Tibial nerve (tissue), 4 donors: ENCODE measurements at places on chromosomes 6 and 20. TPM values are rescaled to one million over a fixed set of nuclear protein-coding genes. Genes with fewer than 3 reads are reported as not detected.
A peak's percentile ranks its signal among the peaks of the same experiment; 100 is the strongest.

DNA sequence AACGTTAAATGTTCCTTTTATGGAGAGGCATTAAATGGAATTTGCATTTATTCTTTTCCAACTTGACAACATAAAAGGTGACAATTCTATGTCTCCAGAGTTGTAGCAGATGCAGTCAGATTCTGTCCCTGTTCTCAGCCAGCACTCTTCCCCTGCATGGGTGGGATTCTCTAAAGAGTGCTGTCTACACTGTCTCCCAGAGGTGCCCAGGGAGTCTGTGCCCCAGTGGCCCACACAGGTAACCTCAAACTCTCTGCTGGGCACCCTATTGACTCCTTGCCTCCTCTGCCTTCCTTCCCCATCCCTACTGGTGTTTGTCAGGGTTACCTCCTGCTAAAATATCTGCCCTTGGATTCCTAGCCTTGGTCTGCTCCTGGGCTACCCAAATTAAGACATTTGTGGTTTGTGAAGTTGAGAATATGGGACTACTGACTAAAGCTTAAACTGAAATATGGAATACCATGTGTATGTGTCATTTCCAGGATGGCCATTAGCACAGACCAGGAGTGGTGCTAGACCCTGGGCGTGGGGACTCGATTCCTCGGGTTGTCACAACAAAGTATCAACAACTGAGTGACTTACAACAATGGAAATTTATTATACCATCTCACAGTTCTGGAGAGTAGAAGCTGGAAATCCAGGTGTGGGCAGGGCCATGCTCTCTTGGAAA is 284.7 kb downstream of the CDH26 start:
- H3K4me3 ChIP-seq, result no peak overlapping the region
- no peaks in the 10 kb centered on the region for H3K4me1 ChIP-seq
- peaks cover 3% of the 10 kb centered on the region for H3K36me3 ChIP-seq
- no peak overlapping the region for H3K27ac ChIP-seq

GRCh38 chr6:16799279-16800193 is 38.3 kb upstream of the ATXN1 start:
- DNase-seq, result no peak
- no peak overlapping the region for H3K4me3 ChIP-seq
- H3K36me3 ChIP-seq, result no peaks in the 10 kb centered on the region
- H3K4me1 ChIP-seq, result peaks cover 4% of the 10 kb centered on the region

- peaks cover 48% of the 10 kb centered on the region for H3K36me3 ChIP-seq
- no peaks in the 10 kb centered on the region for H3K4me1 ChIP-seq
- H3K4me3 ChIP-seq, result no peak overlapping the region
- DNase-seq, result no peak
- no peak overlapping the region for H3K27ac ChIP-seq
Observed at GRCh38 chr20:35515949-35516645, 13.4 kb downstream of the C20orf173 start.

Gene PRRT1
- total RNA-seq, result 2.5 TPM

DNA sequence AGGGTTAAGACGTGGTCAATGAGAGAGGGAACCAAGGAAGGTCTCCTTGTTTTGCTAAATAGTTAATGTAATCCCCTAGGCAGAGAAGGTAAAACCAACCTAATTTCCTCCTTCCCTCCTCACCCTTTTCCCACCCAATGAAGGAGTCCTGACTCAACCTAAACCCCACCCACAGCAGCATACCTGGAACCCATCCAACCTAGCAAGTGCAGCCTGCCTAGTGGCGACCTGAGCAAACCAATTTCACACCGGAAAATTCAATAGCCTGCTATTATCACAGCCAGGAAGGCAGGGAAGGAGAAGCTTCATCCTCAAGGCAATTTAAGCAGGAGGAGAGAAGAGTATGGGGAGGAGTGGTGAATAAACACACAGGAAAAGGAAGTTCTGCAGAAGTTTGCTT is 46.9 kb downstream of the OSTM1 start:
- H3K36me3 ChIP-seq, result no peaks in the 10 kb centered on the region
- no peak overlapping the region for H3K4me3 ChIP-seq
- H3K4me1 ChIP-seq, result no peaks in the 10 kb centered on the region

- H3K4me3 ChIP-seq, result no peak overlapping the region
- H3K27me3 ChIP-seq, result no peaks in the 10 kb centered on the region
- no peaks in the 10 kb centered on the region for H3K36me3 ChIP-seq
- H3K4me1 ChIP-seq, result no peaks in the 10 kb centered on the region
- H3K27ac ChIP-seq, result peak overlapping the region; percentile 16
- no peak for DNase-seq
Observed at GRCh38 chr6:57252975-57253374, 30.9 kb upstream of the RAB23 start.

DNA sequence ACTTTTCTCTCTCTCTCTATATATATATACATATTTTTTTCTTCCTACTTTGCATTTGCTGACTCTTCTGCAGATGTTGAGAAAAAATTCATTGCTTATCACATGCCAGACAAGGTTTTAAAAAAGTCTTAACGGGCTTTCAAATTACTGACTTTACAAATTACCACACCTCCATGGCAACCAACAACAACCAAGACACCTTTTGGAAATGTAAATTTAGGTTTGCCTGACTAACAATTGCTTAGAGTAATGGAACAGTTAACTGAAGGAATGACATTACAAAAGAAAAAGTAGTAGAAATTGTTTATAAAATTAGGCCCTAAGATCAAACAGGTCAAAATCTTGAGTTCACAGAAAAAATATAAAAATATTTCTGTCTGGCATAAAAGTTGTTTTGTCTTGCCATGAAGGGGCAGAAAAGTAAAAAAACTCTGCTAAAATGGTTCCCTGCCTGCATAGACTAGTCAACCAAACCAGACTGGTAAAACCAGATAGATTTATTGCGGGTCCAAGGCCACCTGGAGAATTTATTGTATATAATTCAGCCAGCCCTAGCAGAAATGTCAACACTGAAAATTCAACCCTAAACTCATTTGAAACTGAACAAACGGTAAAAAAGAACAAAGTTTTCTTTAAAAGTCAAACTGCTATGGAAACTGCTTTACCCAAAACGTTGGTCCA is 92.8 kb upstream of the FRMD1 start:
- no peak overlapping the region for H3K4me3 ChIP-seq
- H3K27me3 ChIP-seq, result no peaks in the 10 kb centered on the region
- H3K36me3 ChIP-seq, result no peaks in the 10 kb centered on the region
- no peak overlapping the region for H3K27ac ChIP-seq
- no peak for DNase-seq

DNA sequence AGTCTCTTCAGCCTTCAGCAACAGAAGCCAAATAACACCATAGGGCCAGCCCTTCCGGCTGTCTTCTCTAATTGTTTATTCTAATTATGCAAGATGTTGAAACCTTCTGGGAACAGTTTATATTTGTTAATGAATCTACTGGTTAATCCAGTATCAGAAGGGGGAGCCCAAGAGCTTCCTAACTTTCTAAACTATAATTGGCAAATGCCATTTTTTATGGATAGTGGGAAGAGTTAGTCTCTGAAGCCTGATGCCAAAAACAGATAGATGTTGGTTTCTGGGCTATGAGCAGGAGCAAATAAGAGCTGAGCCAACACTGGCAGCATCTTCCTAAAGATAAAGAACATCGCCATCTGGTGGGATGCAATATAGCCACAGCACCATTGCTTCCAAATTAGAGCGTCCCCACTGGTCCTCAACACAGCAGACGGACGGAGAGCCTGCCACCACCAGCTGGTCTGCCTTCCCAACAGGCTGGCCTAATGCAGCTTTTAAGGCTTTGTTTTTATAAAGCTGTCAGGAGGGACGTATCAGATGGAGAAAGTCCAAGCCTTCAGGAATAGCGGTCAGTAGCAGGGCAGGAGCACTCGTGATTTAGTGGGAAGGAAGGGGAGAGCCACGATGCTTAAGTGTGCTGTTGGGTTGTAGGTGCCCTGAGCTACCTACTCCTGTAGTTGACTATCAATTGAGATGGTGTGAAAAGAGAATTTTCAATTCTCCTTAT is 118.8 kb downstream of the RALGAPA2 start:
- H3K27ac ChIP-seq, result no peak overlapping the region
- H3K4me1 ChIP-seq, result no peaks in the 10 kb centered on the region
- H3K36me3 ChIP-seq, result no peaks in the 10 kb centered on the region

DNA sequence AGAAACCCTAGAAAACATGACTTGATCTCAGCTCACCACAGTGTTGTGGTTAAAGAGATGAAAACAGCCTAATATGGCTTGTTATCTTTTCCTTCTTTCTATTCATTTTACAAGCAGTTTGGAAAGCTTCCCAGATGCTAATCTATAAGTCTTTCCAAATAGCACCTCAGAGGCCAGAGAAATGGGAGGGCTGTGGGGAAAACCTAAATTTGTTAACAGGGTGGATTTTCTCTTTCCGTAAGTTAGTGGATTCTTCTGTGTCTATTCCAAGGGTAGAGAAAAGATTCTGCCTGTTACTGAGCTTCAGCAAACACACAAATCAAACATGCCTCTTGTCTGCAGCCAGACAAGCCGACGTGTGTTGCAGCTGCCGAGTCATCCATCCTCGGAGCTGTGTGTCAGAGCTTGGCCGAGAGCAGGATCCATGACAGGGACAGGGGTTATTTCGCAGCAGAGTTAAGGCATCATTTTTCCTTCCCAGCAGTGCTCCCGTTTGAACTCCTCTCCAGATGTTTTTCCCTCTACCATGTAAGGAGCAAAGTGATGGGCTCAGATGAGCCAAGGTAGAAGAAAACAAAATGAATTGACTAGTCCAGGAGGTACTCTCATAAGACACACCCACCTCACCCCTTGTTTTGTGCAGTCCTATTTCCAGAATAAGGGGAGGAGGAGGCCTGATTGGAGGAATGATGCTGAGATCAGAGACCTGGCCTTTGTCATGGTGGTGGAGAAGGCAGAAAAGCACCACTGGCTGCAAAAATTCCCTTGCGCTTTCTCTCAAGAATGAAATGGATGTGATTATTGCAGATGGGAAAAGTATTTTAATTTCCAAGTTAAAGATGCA is 560.0 kb downstream of the C6orf118 start:
- H3K27me3 ChIP-seq, result no peaks in the 10 kb centered on the region
- no peak overlapping the region for H3K27ac ChIP-seq
- peaks cover 9% of the 10 kb centered on the region for H3K4me1 ChIP-seq

- no peaks in the 10 kb centered on the region for H3K36me3 ChIP-seq
- no peaks in the 10 kb centered on the region for H3K4me1 ChIP-seq
- no peak for DNase-seq
- H3K27ac ChIP-seq, result no peak overlapping the region
Observed at GRCh38 chr6:90403489-90404381, 107.1 kb upstream of the BACH2 start.

GRCh38 chr6:117989086-117989485 is 82.0 kb downstream of the SLC35F1 start:
- H3K4me3 ChIP-seq, result no peak overlapping the region
- H3K4me1 ChIP-seq, result no peaks in the 10 kb centered on the region
- H3K27me3 ChIP-seq, result no peaks in the 10 kb centered on the region
- H3K36me3 ChIP-seq, result no peaks in the 10 kb centered on the region
- H3K27ac ChIP-seq, result peak overlapping the region; percentile 61
- no peak for DNase-seq

DNA sequence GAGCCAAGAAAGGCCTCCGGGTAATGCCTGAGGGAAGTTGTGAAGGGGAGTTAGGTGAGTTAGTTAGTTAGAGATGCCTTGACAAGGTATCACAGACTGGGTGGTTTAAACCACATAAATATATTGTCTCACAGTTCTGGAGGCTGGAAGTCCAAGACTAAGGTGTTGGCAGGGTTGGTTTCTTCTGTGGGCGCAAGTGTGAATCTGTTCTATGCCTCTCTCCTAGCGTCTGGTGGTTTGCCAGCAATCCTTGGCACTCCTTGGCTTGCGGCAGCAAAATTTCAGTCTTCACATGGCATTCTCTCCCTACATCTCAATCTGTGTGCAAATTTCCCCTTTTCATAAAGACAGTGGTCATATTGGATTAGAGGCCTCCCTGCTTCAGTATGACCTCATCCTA is 29.7 kb upstream of the RANBP9 start:
- DNase-seq, result no peak
- no peaks in the 10 kb centered on the region for H3K4me1 ChIP-seq
- no peak overlapping the region for H3K4me3 ChIP-seq
- no peaks in the 10 kb centered on the region for H3K36me3 ChIP-seq
- H3K27me3 ChIP-seq, result no peaks in the 10 kb centered on the region

Gene ADTRP
- total RNA-seq, result not detected

DNA sequence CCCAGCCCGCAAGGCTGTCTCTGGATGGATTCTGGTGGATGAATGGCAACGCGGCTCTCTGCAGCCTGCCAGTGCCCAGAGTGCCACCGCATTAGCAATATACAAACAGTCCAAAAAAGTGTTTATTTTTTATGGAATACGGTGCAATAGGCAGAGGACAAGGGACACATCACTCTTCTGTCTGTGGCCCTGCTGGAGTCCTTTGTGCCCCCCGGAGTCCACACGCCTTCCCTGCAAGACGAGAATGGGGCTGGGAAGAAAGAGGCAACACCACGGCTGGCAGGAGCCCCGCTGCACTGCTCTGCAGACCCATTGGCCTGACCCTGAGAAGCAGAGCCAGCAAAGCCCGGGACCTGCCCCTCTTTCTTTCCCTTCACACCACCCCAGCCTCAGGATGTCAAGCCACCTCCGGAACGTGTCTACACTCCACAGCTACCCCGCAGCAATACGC is 196.3 kb downstream of the SYNDIG1 start:
- DNase-seq, result no peak
- H3K4me1 ChIP-seq, result no peaks in the 10 kb centered on the region
- no peak overlapping the region for H3K27ac ChIP-seq
- no peak overlapping the region for H3K4me3 ChIP-seq
- no peaks in the 10 kb centered on the region for H3K36me3 ChIP-seq

Gene LY6G6C
- not detected for total RNA-seq

- H3K27me3 ChIP-seq, result no peaks in the 10 kb centered on the region
- no peak overlapping the region for H3K27ac ChIP-seq
Observed at GRCh38 chr6:161151059-161151645, 122.7 kb downstream of the AGPAT4 start.

- H3K36me3 ChIP-seq, result no peaks in the 10 kb centered on the region
- DNase-seq, result no peak
- H3K4me1 ChIP-seq, result peaks cover 9% of the 10 kb centered on the region
- H3K27me3 ChIP-seq, result no peaks in the 10 kb centered on the region
- H3K27ac ChIP-seq, result no peak overlapping the region
Observed at GRCh38 chr20:38810926-38811630, 5.6 kb downstream of the PPP1R16B start.

DNA sequence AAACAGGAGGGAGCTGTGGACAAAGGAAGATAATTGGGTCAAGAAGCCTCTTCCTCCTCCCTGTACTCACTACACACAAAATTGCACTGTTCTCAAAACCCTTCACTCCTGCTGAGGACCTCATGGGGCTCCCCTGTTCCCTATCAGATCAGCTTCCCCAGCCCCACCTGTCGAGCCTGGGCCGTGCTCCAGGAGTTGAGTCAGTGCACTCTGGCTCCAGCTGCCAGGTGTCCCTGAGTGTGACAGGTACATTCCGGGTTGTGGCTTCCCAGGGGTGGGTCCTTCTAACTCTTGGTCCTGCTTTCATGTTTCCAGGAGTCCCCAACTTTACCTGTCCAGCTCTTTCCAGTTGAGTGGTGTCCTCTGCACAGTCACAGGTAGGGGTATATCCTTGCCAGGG is 8.4 kb downstream of the RAB5IF start:
- no peak for DNase-seq
- H3K27ac ChIP-seq, result no peak overlapping the region
- no peaks in the 10 kb centered on the region for H3K4me1 ChIP-seq
- peaks cover 66% of the 10 kb centered on the region for H3K36me3 ChIP-seq
- H3K27me3 ChIP-seq, result no peaks in the 10 kb centered on the region
